Cardiac muscle cell (in vitro differentiated cells and primary cell): ENCODE measurements at places on chromosomes 1 and 21. TPM values are rescaled to one million over a fixed set of nuclear protein-coding genes. Genes with fewer than 3 reads are reported as not detected.

Gene AIRE
- total RNA-seq, result 0.45 TPM in 1 of 2 replicates, not detected in the other

Gene SELENBP1
- total RNA-seq, result 47.1 and 73.5 TPM in 2 replicates

Gene FMN2
- total RNA-seq, result 0.42 and 0.95 TPM in 2 replicates

Gene SPRR2G
- not detected in 2 replicates for total RNA-seq

Gene SRGAP2B
- total RNA-seq, result 16.2 and 20.1 TPM in 2 replicates

Gene SLC41A1
- total RNA-seq, result 29.4 and 52.1 TPM in 2 replicates

Gene RNU1-2
- total RNA-seq, result under 0.01 TPM in 2 replicates

Gene OR2L2
- total RNA-seq, result not detected in 2 replicates

Gene DDAH1
- total RNA-seq, result 14.0 and 15.5 TPM in 2 replicates

Gene POGZ
- 29.0 and 48.6 TPM in 2 replicates for total RNA-seq

GRCh38 chr1:217180443-217180842 lies 450.4 kb downstream of the GPATCH2 start:
- H3K4me1 ChIP-seq, result no peaks in the 10 kb centered on the region
- no peaks in the 10 kb centered on the region for H3K36me3 ChIP-seq
- no peak for DNase-seq
- H3K4me3 ChIP-seq, result no peak overlapping the region
- H3K27ac ChIP-seq, result no peak overlapping the region
- H3K27me3 ChIP-seq, result no peaks in the 10 kb centered on the region

- H3K4me1 ChIP-seq, result no peaks in the 10 kb centered on the region
- DNase-seq, result no peak
- no peak overlapping the region for H3K4me3 ChIP-seq
- no peak overlapping the region for H3K27ac ChIP-seq
- H3K36me3 ChIP-seq, result peaks cover 66% of the 10 kb centered on the region
- no peaks in the 10 kb centered on the region for H3K27me3 ChIP-seq
Measured at GRCh38 chr1:65409314-65409713, 11.2 kb upstream of the LEPR start.

DNA sequence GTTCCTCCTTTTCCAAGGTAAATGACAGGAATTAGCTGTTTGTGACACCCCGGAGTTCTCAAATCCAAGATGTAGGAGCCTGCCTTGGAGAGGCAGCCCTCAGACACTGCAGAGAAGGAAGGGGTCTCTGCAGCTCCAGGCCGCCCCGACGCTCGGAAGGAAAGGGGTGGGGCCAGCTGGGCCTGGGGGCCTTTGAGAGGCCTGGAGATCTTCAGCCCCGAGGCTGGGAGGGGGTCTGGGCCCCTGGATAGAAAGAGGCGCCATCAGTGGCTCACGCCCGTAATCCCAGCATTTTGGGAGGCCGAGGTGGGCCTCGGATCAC lies 1.1 kb upstream of the TNFRSF18 start:
- H3K27ac ChIP-seq, result no peak overlapping the region
- DNase-seq, result no peak
- no peaks in the 10 kb centered on the region for H3K4me1 ChIP-seq

- H3K27ac ChIP-seq, result no peak overlapping the region
- no peak overlapping the region for H3K4me3 ChIP-seq
- peak; percentile 75 for DNase-seq
- no peaks in the 10 kb centered on the region for H3K27me3 ChIP-seq
- no peaks in the 10 kb centered on the region for H3K36me3 ChIP-seq
Measured at GRCh38 chr1:153598309-153599172, 14.4 kb downstream of the S100A16 start.

- peaks cover 47% of the 10 kb centered on the region for H3K4me1 ChIP-seq
- H3K27ac ChIP-seq, result peak overlapping the region; percentile 98
- no peaks in the 10 kb centered on the region for H3K36me3 ChIP-seq
- DNase-seq, result no peak
Measured at GRCh38 chr1:42962641-42963377, 4.1 kb upstream of the SLC2A1 start.

DNA sequence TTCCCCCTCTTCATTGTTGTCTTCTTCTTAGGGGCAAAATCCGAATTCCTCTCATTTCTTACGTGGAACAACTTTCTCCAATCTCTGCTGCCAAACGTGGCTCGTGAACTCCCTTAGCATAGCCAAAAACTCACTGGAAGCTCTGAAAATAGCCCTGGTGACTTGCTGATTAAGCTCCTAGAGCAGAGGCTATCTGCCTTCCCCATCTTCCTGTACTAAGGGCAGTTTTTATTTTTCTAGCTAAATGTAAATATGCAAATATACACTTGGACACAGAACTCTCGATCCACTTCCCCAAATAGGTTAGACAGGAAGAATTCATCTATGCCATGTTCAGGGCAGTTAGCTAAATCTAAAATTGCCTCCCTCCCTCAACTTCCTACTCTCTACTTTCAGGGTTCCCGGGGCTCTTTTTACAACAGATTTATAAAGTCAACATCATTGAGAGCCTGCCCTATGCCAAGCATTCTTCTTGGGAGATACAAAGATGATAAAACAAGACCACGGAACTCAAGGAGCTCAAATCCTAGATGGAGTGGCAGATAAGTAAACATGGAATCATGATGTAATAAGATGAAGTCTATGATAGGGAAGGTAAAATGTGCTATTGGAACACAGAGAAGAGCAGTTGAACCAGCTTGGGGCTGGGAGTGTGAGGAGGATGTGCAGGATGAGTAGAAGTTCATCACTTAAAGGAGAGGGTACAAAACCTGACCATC lies 59.4 kb upstream of the FMOD start:
- no peak for DNase-seq
- H3K27me3 ChIP-seq, result no peaks in the 10 kb centered on the region
- no peak overlapping the region for H3K27ac ChIP-seq
- no peak overlapping the region for H3K4me3 ChIP-seq

- H3K4me1 ChIP-seq, result peaks cover 13% of the 10 kb centered on the region
- no peak overlapping the region for H3K4me3 ChIP-seq
- H3K27me3 ChIP-seq, result no peaks in the 10 kb centered on the region
Measured at GRCh38 chr1:66575739-66576138, 41.8 kb downstream of the SGIP1 start.

DNA sequence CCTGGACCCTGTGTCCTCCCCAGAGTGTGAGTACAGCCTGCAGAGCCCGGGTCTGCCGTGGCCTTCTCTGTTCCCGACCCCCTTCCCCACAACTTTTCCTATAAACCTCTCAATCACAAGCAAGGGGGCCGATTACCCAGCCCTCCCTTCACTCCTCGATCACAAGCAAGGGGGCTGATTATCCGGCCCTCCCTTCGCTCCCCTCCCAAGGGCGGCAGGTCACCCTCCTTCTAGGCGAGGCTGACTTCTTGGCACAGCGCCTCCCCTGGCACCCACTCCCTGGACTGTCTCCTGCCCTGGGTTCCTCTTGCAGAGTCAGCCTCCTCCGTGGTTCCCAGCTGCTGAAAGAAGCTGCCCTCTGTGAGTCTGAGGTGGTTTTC lies 12.3 kb upstream of the LDLRAP1 start:
- no peaks in the 10 kb centered on the region for H3K4me1 ChIP-seq
- no peak for DNase-seq

DNA sequence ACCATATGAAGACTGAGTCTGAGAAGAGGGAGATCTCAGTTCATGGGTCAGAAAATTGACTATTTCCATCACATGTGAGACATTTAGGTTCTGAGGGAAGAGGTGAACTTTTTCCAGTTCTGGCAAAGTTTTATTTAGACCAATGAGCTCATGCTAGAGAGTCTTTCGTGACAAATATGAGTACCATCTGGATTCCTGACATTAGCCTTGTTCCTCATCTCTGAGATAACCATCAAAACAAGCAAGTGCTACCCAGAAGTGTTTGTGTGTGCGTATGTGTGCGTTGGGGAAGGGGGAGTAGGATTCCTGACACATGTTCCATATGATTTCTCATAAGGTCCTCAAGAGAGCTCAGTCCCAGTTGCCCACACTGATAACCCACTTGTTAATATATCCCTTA lies 120.6 kb downstream of the FASLG start:
- DNase-seq, result no peak
- no peaks in the 10 kb centered on the region for H3K27me3 ChIP-seq
- no peaks in the 10 kb centered on the region for H3K36me3 ChIP-seq

GRCh38 chr1:116260621-116261020 lies 112.4 kb upstream of the ATP1A1 start:
- peaks cover 15% of the 10 kb centered on the region for H3K4me1 ChIP-seq
- no peaks in the 10 kb centered on the region for H3K27me3 ChIP-seq
- no peak overlapping the region for H3K4me3 ChIP-seq
- H3K27ac ChIP-seq, result no peak overlapping the region
- H3K36me3 ChIP-seq, result no peaks in the 10 kb centered on the region
- no peak for DNase-seq

- DNase-seq, result no peak
- no peaks in the 10 kb centered on the region for H3K36me3 ChIP-seq
- H3K27ac ChIP-seq, result no peak overlapping the region
Measured at GRCh38 chr1:166763318-166763717, 76.0 kb upstream of the POGK start.

- no peaks in the 10 kb centered on the region for H3K36me3 ChIP-seq
- DNase-seq, result no peak
- H3K4me1 ChIP-seq, result peaks cover 28% of the 10 kb centered on the region
Measured at GRCh38 chr1:205693421-205693991, 13.2 kb upstream of the SLC45A3 start.

GRCh38 chr1:37002898-37003297 lies 31.4 kb downstream of the GRIK3 start:
- no peak overlapping the region for H3K4me3 ChIP-seq
- H3K27me3 ChIP-seq, result no peaks in the 10 kb centered on the region
- H3K36me3 ChIP-seq, result no peaks in the 10 kb centered on the region

GRCh38 chr1:55445416-55445815 lies 230.3 kb upstream of the USP24 start:
- no peak for DNase-seq
- no peak overlapping the region for H3K27ac ChIP-seq
- H3K4me3 ChIP-seq, result no peak overlapping the region
- no peaks in the 10 kb centered on the region for H3K4me1 ChIP-seq
- H3K27me3 ChIP-seq, result no peaks in the 10 kb centered on the region

GRCh38 chr1:31432592-31433395 lies 19.8 kb downstream of the SERINC2 start:
- DNase-seq, result no peak
- no peak overlapping the region for H3K4me3 ChIP-seq
- no peaks in the 10 kb centered on the region for H3K4me1 ChIP-seq
- no peak overlapping the region for H3K27ac ChIP-seq
- no peaks in the 10 kb centered on the region for H3K36me3 ChIP-seq

DNA sequence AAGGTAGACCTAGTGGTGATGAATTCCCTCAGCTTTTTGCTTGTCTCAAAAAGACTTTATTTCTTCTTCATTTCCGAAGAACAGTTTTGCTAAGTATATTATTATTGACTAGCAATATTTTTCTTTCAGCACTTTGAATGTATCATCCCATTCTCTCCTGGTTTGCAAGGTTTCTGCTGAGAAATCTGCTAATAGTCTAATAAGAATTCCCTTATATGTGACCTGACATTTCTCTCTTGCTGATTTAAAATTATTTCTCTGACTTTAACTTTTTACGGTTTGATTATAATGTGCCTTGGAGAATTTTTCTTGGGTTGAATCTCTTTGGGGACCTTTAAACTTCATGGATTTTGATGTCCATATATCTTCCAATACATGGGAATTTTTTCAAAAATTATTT lies 628.3 kb upstream of the ADGRL2 start:
- no peak for DNase-seq
- H3K4me1 ChIP-seq, result no peaks in the 10 kb centered on the region
- H3K27me3 ChIP-seq, result no peaks in the 10 kb centered on the region
- no peak overlapping the region for H3K27ac ChIP-seq
- H3K4me3 ChIP-seq, result no peak overlapping the region

DNA sequence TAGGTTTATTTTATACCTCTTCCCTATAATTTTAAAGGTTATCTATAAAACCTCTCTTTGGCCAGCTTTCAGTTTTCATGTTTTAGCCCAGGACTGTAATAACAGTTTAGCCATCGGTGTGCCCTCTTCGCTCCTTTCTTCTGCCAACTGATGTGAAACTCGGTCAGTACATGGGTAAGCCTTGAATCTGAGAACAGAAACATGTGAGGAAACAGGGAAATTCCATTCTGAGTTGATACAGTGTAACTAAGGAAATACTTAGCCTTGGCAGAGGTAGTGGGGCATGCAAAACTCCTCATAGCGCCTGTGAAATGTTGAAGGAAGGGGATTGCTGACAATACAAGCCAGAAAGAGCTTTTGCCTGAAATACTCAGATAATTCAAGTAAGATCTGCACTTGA lies 465.2 kb downstream of the NCAM2 start:
- no peak overlapping the region for H3K27ac ChIP-seq
- no peak for DNase-seq
- no peaks in the 10 kb centered on the region for H3K4me1 ChIP-seq
- H3K27me3 ChIP-seq, result no peaks in the 10 kb centered on the region
- H3K4me3 ChIP-seq, result no peak overlapping the region
- no peaks in the 10 kb centered on the region for H3K36me3 ChIP-seq

- H3K36me3 ChIP-seq, result no peaks in the 10 kb centered on the region
- H3K27ac ChIP-seq, result no peak overlapping the region
- DNase-seq, result no peak
- peaks cover 19% of the 10 kb centered on the region for H3K4me1 ChIP-seq
Measured at GRCh38 chr1:1353389-1354151, 4.4 kb upstream of the DVL1 start.

DNA sequence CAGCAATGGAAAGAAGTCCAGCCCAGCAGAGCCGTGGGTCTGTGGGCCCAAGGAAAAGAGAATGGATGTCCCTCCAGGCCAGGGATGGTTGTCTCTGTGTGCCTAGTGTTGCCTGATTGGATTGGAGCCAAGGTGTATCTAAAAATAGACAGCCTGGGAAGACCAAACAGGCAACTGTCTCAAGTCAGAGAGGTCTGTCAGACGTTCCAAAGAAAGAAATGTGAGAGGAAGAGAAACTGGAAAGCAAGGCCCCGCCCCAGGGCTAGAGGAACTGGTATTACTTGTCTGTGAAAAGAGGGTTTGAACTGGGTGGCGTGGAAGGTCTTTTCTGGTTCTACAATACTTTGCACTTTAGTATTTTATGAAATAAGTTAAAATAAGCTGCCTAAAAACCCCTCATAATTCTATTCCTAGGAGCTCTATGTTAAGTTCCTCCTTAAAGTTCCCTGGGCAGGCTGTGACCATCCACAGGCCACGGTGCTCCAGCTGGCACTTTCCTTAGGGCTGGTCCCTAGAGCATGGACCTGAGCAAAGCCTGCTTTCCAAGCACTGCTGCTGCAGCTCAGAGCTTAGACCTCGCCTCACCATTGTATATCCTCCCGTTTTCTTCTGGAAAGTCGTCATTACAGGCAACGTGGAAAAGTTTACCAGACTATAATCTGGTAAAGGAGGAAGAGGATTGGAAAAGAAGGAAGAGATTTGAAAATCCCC lies 151.6 kb downstream of the DISC1 start:
- no peaks in the 10 kb centered on the region for H3K36me3 ChIP-seq
- no peaks in the 10 kb centered on the region for H3K27me3 ChIP-seq
- DNase-seq, result peak; percentile 57

GRCh38 chr1:55213885-55214211 lies 1.3 kb downstream of the USP24 start:
- no peaks in the 10 kb centered on the region for H3K27me3 ChIP-seq
- DNase-seq, result no peak
- H3K4me3 ChIP-seq, result peak overlapping the region; percentile 61

DNA sequence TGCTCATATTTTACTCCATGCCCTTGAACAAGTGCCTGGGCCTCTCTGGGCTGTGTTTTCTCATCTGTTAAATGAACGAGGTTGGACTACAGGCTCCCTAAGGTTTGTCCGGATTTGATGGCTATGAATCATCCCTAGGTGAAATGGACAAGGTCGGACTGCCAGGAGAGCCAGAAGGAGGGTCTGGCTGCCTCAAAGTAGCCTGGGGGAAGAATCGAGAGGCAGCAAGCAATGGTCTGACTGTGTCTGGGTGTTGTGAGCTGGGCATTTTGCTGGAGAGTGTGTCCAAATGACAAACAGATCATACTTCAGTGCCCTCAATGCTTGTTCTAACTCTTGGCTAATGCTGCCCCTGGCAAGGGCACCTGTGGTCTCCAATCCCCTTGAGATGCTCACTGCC lies 730.9 kb downstream of the PTPRU start:
- H3K27ac ChIP-seq, result no peak overlapping the region
- no peaks in the 10 kb centered on the region for H3K27me3 ChIP-seq
- H3K4me3 ChIP-seq, result no peak overlapping the region
- no peak for DNase-seq
